HepG2 (cell line): ENCODE measurements at places on chromosomes 13 and 19. TPM values are rescaled to one million over a fixed set of nuclear protein-coding genes. Genes with fewer than 3 reads are reported as not detected.

Gene ZNF611
- total RNA-seq: 4.1 and 9.9 TPM in 2 replicates

GRCh38 chr19:8988204-8988603, 22.0 kb downstream of the MUC16 start:
- no peak overlapping the region for H3K27ac ChIP-seq
- H3K36me3 ChIP-seq: no peaks in the 10 kb centered on the region
- H3K27me3 ChIP-seq: no peaks in the 10 kb centered on the region
- H3K4me3 ChIP-seq: no peak overlapping the region
- DNase-seq: no peak

Gene ETFB
- 678 and 853 TPM in 2 replicates for total RNA-seq

DNA sequence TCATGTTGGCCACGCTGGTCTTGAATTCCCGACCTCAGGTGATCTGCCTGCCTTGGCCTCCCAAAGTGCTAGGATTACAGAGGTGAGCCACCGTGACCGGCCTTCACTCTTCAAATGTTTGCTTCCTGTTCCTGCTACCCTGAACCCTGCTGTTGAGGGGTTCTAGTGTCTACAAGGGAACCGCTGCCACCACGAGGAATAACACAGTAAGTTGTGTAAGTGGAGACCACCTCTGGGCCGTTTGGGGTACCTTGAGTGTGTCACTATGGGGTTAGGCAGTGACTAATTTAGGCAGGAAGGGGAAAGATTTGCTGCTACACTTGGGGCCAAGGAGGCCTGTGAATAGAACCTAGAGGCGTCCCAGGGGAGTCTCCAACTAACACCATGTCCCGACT, 2.2 kb upstream of the MYADM start:
- peak overlapping the region; percentile 79 for H3K4me3 ChIP-seq
- H3K36me3 ChIP-seq: peaks cover 2% of the 10 kb centered on the region; the same call in 1 of the 3 replicates
- H3K4me1 ChIP-seq: peaks cover 34% of the 10 kb centered on the region
- H3K27me3 ChIP-seq: no peaks in the 10 kb centered on the region; the same call in 2 of the 3 replicates
- H3K27ac ChIP-seq: peak overlapping the region; percentile 100
- DNase-seq: peak; percentile 76

- peaks cover 41% of the 10 kb centered on the region for H3K4me1 ChIP-seq
- H3K27ac ChIP-seq: no peak overlapping the region
- peak; percentile 52 for DNase-seq
- H3K27me3 ChIP-seq: no peaks in the 10 kb centered on the region
Observed at GRCh38 chr19:47765523-47766358, 12.8 kb upstream of the SELENOW start.

GRCh38 chr13:110061270-110061669, 245.7 kb downstream of the COL4A1 start:
- no peaks in the 10 kb centered on the region for H3K4me1 ChIP-seq
- H3K4me3 ChIP-seq: no peak overlapping the region
- peaks cover 1% of the 10 kb centered on the region; the same call in 1 of the 2 replicates for H3K27me3 ChIP-seq
- no peak overlapping the region for H3K27ac ChIP-seq
- no peaks in the 10 kb centered on the region for H3K36me3 ChIP-seq

DNA sequence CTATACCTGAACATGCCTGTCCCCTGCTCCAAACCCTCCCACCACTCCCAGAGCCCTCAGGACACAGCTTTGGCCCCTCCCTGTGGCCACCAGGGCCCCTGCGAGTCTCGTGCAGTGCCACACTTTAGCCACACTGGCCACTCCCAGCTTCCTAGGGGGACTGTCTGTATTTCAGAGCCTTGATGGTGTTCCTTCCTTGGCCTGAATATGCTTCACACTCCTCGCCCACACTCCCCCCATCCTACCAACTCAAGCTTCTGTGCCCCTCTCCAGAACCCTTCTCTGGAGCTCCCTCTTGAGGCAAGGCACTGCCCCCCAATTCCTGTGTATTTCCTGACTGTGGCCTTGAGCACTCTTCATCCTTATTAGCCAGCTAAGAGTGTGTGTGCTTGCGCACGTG, 80.2 kb downstream of the DPF1 start:
- no peaks in the 10 kb centered on the region for H3K27me3 ChIP-seq
- DNase-seq: no peak
- H3K4me3 ChIP-seq: no peak overlapping the region
- no peaks in the 10 kb centered on the region for H3K4me1 ChIP-seq
- 0 out of 3 replicates have a peak, but pooled peaks cover 2% of the 10 kb centered on the region for H3K36me3 ChIP-seq

GRCh38 chr19:42229855-42230351, 9.8 kb downstream of the ZNF526 start:
- H3K27ac ChIP-seq: peak overlapping the region; percentile 17
- peaks cover 30% of the 10 kb centered on the region for H3K36me3 ChIP-seq
- H3K4me1 ChIP-seq: peaks cover 41% of the 10 kb centered on the region
- no peak overlapping the region for H3K4me3 ChIP-seq
- no peaks in the 10 kb centered on the region for H3K27me3 ChIP-seq

GRCh38 chr19:15291548-15292021, 40.8 kb downstream of the BRD4 start:
- H3K27me3 ChIP-seq: no peaks in the 10 kb centered on the region
- DNase-seq: no peak
- H3K27ac ChIP-seq: no peak overlapping the region
- H3K4me1 ChIP-seq: peaks cover 94% of the 10 kb centered on the region
- no peaks in the 10 kb centered on the region for H3K36me3 ChIP-seq
- no peak overlapping the region for H3K4me3 ChIP-seq

DNA sequence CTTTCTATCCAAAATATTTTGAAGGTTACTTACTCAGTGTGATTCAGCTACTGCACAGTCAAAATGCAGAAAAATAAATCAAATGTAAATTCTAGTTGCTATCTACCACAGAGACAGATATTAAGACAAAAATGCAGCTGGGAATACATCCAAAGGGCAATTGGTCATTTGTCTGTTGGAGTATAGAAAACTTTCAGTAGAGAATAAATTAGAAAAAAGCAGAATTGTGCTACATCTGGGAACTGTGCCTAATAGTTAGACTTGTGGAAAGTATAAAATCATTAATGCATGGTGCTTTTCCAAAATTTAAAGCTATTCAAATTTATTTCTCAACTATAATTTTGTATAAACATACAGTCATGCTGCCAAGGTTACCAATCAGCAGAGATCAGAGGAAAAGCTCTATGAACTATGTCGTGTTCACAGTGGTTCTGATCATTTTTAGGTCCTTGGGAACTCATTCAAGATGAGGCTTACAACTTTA, 1635.8 kb downstream of the PCDH9 start:
- H3K27me3 ChIP-seq: no peaks in the 10 kb centered on the region
- no peak for DNase-seq
- H3K4me3 ChIP-seq: no peak overlapping the region
- H3K36me3 ChIP-seq: no peaks in the 10 kb centered on the region
- no peak overlapping the region for H3K27ac ChIP-seq
- no peaks in the 10 kb centered on the region for H3K4me1 ChIP-seq

Gene GRK1
- total RNA-seq: 0.07 TPM in 1 of 2 replicates, not detected in the other

Gene RYR1
- total RNA-seq: not detected in 2 replicates

Gene FREM2
- not detected in 2 replicates for total RNA-seq

- no peaks in the 10 kb centered on the region for H3K36me3 ChIP-seq
- H3K4me3 ChIP-seq: no peak overlapping the region
- no peak overlapping the region for H3K27ac ChIP-seq
Observed at GRCh38 chr19:33685541-33685940, 63.8 kb downstream of the CHST8 start.

Gene C13orf42
- not detected in 2 replicates for total RNA-seq

GRCh38 chr13:53201454-53202225, 173.0 kb downstream of the OLFM4 start:
- no peaks in the 10 kb centered on the region for H3K4me1 ChIP-seq
- H3K27ac ChIP-seq: no peak overlapping the region
- no peaks in the 10 kb centered on the region for H3K36me3 ChIP-seq
- DNase-seq: no peak
